ENCODE measurements at places on chromosomes 2 and 18.
A peak's percentile ranks its signal among the peaks of the same experiment; 100 is the strongest.

- DNase-seq = peak; percentile 77
Observed at GRCh38 chr2:71784734-71785511, 331.6 kb downstream of the DYSF start.

DNA sequence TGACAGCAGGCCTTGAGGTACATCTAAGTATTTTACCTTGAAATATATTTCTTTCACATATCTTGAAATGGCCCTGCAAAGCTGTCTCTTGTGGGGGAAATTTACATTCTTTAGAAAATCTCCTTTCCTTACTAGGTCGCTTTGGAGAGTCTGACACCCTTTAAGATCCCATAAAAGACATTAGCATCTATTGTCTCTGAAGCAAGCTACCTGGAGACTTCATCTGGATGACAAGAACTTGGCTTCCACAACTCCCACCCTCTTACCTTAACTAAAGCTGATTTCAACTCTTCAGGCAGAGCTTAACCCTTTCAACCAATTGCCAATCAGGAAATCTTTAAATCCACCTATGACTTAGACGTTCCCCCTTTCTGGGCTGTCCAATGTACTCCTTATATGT, 219.3 kb downstream of the PIEZO2 start:
- no peak for DNase-seq

DNA sequence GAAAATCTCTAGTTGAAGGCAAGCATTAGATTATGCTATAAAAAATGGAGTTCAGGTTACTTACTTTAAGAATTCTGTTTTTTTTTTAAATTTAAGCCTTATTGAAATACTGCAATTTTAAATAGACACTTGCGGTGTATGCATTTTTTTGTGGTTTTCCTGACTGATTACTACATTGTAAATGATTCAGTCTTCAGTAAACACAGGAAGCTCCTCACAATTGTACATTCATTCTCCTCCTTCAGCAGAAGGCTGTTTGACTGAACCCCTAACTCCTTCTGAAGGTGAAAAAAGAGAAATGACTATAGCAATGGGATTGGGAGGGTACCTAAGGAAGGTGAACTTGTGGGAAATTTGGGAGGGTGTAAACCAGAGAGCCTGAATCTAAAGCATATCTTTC, 136.1 kb downstream of the GCA start:
- DNase-seq = peak; percentile 57

DNA sequence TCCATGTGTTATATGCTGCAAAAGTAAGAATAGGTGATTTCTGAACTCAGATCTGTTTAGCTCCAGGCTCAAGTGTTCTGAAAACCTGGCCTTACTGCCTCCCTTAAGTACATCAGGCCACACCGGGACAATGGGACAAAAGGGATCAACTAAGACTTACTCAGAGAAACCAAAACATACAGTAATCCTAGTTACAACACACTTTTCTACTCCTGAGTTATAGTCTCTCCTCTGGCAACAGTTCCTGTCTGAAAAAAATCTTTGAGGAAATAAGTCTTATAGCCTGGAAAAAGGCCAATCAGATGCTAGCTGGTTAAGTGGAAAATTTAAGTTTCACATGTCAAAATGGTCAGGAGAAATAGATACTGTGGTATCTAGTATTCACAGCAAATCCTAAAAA, 5.6 kb downstream of the METTL5 start:
- DNase-seq = no peak

GRCh38 chr2:100279586-100280534, 42.4 kb downstream of the LONRF2 start:
- no peak for DNase-seq

- DNase-seq = no peak
Observed at GRCh38 chr2:28618221-28619141, 122.6 kb downstream of the PLB1 start.

GRCh38 chr2:74267068-74267467, 68.7 kb downstream of the MTHFD2 start:
- DNase-seq = peak; percentile 27

DNA sequence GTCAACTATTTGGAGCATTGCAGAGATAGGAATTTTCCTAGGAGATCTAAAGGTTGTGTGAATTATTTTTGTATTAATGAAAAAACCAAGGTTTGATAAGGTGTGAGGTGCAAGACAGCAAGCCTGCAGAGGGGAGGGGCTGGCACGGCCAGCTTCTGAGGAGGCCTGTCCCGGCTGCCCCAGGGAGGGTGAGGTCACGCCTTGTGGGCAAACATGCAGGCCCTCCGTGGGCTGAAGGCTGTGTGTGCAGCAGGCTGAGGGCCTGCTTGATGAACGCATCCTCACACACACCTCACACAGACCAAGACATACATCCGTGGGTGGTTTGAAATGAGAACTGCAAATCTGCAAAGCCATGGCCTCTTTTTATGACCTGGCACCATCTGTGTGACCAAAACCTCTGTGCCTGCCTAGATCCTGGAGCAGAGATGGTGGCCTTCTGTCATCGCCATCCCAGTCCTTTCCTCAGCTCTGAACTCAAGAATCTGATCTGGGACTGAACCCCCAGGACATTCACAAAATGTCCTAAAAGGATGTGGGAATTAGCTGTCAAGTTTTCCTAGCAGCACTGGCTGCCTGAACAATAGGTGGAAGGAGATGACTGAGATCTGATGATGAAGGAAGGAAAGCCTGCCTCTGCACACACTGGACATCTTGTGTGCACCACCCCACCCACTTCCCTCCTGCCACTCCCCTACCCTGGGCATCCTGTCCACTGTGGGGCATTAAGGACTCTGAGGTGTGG, 102.4 kb upstream of the MGAT4A start:
- no peak for DNase-seq

GRCh38 chr2:240559286-240559685, 871 bp upstream of the DUSP28 start:
- DNase-seq = no peak

GRCh38 chr2:199460101-199460671, 2.4 kb upstream of the SATB2 start:
- DNase-seq = peak; percentile 40

GRCh38 chr2:238467792-238468191, 41.1 kb downstream of the ASB1 start:
- no peak for DNase-seq

- no peak for DNase-seq
Observed at GRCh38 chr2:128820452-128820851, 501.8 kb upstream of the HS6ST1 start.

DNA sequence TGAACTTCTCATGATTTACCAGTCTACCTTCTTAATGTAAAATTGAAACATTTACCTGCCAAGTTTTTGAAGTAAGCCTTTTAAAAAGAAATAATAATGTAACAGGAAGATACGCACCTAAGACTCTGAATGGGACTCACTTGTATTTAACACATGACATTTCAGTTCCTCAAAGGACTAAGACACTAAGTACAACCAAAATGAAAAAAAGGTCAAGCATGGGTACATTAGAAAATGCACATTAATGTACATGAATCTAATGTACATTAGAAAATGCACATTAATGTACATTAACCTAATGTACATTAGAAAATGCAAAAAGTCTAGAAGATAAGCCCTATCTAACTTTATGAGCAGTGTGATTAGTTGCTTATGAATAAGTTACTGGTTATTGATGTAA, 69.3 kb upstream of the FZD5 start:
- no peak for DNase-seq

DNA sequence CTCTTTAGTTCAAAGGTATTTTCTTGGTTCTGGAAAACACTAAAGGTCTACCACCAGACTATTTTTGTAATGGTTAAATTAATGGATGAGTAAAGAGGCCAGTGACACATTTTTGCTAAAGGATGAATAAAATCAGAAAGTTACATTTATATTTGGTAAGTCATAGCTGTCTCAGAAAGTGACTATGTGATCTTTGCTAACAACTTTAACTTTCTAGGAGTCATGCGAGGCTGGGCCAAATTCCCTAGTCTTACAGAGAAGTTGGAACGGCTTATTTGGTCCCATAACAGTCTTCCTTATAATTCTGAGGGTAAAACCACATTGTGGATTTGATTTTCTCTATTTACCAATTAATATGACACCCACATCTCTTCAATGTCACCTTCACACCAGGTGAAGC, 198.1 kb downstream of the PDE1A start:
- DNase-seq = no peak

GRCh38 chr2:208251098-208251497, 3.8 kb downstream of the IDH1 start:
- no peak for DNase-seq

DNA sequence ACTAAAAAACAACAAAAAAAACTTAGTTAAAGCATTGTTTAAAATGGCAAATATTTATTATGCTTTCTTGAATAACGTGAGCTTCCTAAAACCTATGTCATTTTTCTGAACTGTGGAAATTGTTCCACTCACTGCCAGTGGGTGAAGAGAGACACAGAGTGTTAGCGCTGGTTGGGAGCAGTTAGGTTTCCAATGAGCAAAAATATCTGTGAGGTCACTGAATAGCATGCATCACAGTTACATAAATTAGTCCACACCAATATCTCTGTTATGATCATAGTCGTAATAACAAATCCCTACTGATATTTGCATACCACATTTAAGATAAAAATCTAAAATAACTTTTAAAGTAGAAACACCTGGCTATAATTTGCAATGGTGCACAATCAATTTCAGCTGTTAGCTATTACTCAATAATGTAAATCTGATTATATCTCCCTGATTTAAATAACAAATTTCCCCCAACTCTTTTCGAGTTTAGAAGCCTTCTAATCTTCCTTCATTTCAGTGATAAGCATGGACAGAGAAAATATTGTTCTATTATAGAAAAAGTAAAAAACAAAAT, 1094.0 kb upstream of the KLHL29 start:
- no peak for DNase-seq

DNA sequence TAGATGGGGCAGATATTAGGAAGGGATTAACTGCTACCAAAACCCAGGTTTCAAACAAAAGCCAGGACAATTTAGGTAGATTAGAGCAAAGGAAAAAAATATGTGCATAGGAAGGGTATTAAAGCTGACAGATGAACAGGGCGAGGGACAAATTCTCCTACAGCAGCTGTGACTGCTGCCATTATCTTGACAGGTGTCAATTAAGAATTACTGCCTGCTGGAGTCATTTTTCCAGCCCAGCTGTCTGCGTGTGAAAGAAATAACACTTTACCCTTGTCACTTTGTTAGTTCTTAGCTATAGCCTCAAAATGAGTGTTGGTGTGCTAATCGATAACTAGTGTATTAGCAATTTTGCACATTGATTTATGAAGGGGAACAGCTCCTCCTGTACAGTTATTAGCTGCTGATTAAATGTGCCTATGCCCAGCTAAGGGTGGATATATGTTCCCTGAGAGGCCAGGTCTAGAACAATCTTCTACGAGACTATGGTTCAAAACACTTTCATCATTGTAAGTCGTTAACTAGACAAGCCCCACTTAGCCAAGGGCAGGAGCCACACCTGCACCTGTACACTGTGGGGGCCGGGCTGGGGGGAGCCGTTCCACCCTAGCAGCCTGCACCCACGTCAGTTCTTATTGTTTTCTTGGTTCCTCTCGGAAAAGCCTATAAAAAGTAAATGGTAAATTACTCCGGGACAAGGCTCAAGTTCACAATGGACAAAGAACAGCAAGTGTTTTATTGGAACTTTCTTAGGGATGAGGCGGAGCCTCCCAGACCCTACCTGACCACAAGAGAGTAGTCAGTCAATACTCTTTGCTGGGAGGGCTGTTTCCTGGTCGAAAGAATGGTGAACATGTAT, 7.7 kb downstream of the TSHZ1 start:
- DNase-seq = no peak

- DNase-seq = no peak
Observed at GRCh38 chr2:176692533-176692932, 423.3 kb downstream of the MTX2 start.

DNA sequence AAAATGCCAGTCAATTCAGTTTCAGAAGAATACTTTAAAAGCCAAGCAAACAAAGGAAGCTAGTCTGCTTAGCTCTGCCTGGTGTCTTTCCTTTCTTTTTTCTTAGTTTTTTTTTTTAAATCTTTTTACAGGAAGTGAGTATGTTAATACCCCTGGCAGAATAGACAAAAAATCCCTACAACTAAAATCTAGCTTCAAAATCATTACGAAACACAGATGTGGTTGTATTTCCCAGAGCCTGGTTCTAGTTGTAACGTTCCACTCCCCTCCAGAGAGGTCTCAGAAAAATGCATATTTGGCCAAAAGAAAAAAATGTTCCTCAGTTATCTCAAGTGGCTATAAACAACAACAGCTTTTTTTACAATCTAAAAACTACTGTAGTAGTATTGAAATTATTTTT, 202.1 kb upstream of the RND3 start:
- DNase-seq = no peak

GRCh38 chr2:20178249-20178607, 46.7 kb downstream of the SDC1 start:
- no peak for DNase-seq

DNA sequence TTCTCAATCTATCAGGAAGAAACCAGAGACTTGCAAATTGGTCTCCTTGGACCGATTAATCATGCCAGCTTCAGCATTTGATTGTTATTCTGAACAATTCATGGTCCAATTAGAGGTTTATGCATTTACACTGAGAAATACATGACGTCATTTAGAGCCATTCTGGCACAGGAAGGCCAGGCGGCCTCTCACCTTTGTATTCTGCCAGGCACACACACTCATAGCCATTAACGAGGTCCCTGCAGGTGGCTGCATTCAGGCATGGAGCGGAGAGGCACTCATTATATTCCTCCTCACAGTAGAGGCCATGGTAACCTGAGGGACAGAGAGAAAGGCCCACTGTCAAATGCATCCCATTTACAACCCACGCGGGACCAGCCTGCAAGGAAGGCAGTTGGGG, 146.8 kb upstream of the PID1 start:
- DNase-seq = peak; percentile 15

GRCh38 chr2:226483745-226484619, 315.6 kb downstream of the IRS1 start:
- DNase-seq = peak; percentile 52

GRCh38 chr18:39587586-39587985, 2022.0 kb upstream of the CELF4 start:
- DNase-seq = no peak

DNA sequence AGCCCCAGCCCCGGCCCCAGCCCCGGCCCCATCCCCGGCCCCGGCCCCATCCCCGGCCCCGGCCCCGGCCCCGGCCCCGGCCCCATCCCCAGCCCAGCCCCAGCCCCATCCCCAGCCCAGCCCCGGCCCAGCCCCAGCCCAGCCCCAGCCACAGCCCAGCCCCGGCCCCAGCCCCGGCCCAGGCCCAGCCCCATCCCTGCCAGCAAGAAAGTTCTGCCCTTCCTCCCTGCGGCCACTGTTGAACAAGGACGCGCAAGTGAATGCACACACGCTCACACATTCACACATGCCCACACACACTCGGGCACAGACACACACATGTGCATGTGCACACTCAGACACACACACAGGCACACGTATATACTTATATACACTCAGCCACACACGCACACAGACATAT, 287.0 kb downstream of the NDUFA10 start:
- no peak for DNase-seq

GRCh38 chr2:65153515-65153914, 23.6 kb upstream of the RAB1A start:
- peak; percentile 18 for DNase-seq

DNA sequence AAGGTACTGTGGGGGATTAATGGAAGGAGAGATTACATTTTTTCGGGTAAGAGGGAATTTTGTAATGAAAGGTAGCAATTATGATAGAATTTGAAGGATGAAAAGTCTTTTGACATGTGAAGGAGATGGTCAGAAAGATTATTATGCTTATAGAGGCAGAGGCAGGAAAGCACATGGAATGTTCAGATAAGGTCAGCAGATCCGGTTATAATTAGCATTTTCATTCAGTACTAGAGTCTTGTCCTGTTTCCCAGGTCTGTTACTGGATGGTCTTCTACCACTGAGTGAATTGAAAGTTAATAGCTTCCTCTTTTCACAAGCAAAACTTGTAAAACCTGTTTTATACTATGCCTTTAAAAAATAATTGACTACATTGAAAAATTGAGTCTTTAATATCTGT, 116.9 kb downstream of the PHLPP1 start:
- DNase-seq = no peak

All from A172 (cell line).